ENCODE measurements at places on chromosomes 11 and 22. TPM values are rescaled to one million over a fixed set of nuclear protein-coding genes. Genes with fewer than 3 reads are reported as not detected.

SMC1B gene
- total RNA-seq = 0.04 TPM

- no peak for DNase-seq
Observed at GRCh38 chr11:129973809-129974208, 28.8 kb downstream of the PRDM10 start.

ACAT1 gene
- total RNA-seq = 88.2 TPM

DNA sequence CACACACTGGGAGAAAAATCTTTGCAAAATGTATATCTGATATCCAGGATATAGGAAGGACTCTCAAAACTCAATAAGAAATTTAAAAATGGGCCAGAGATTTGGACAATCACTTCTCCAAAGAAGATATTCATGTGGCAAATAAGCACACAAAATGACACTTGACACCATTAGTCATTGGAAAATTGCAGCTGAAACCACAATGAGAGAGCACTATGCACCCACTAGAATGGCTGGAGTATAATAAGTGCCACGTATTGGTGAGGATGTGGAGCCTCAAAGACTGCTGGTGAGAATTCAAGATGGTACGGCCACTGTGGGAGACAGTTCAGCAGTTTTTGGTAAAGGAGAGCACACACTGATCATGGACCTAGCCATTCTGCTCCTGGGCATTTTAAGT, 12.8 kb upstream of the OSBPL5 start:
- DNase-seq = no peak

ANO5 gene
- 4.7 TPM for total RNA-seq

DNA sequence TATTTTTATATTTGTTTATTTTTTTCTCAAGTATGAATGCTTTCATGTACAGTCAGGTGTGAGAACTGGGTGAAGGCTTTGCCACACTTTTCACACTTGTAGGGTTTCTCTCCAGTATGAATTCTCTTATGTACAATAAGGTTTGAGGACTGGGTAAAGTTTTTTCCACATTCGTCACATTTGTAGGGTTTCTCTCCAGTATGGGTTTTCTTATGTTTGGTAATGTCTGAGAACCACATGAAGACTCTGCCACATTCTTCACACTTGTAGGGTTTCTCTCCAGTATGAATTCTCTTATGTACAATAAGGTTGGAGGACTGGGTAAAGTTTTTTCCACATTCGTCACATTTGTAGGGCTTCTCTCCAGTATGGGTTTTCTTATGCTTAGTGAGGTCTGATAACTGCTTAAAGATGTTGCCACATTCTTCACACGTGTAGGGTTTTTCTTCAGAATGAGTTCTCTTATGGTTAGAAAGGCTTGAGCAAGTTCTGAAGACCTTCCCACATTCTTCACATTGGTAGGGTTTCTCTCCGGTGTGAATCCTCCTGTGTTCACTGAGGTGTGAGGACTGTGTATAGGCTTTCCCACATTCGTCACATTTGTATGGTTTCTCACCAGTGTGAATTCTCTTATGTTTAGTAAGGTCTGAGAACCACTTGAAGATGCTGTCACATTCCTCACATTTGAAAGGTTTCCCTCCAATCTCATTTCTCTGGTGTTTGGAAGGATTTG, 19.7 kb downstream of the ZNF195 start:
- no peak for DNase-seq

DNA sequence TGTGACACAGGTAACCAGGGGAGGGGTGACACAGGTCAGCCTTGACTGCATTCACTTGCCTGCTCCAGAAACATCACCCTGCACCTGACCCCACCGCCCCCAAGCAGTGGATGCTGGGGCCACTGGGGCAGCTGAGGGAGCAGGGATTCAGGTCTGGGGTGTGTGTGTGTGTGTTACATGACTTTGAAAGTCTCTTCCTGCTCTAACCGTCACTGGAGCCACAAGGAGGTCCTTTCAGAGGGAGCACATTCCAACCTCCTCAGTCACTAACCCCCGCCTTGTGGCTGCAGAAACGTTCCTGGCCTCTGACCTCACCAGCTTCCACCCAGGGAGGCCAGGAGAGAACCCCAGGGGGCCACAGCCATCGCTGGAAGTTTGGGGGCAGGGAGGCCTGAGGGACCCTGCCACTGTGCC, 2.9 kb upstream of the FOSL1 start:
- no peak for DNase-seq

MMP13 gene
- total RNA-seq = not detected

ME3 gene
- total RNA-seq = 53.4 TPM

- DNase-seq = no peak
Observed at GRCh38 chr22:42425337-42425988, 6.7 kb downstream of the NFAM1 start.

PHLDA2 gene
- total RNA-seq = 8.4 TPM

RAC2 gene
- total RNA-seq = 36.8 TPM

DNA sequence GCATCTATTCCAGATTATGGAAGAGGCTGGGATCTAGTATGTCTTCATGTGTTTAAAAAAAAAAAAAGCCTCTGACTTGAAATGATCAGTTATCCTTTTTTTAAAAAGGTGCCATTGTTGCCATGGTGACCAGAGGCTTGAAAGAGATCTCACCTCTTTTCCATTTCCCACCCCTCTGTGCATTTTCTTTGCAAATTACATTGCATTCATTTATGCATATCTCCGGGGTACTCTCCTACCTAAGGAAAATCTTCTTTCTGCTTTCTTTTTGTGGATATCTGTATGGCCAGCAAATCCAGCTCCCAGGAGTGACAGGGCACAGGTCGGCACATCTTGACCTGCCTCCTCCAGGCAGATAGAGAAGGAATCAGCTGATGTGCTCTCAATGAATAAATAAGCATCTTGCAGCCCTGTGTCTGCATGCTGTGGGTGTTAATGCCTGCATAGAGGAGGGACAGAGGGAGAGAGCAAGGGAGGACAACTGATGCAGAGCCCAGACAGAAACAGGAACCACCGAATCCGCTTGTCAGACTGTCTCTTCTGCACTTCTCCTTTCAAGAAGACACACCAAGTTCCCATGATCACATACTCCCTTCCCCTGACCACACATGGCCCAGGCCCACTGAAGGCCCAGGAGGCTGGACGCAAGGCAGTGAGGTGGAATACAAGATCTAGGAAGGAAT, 50.9 kb downstream of the CWC15 start:
- no peak for DNase-seq

Data from pulmonary artery endothelial cell (primary cell).